ENCODE measurements at places on chromosomes 16 and 17. TPM values are rescaled to one million over a fixed set of nuclear protein-coding genes. Genes with fewer than 3 reads are reported as not detected.

Gene TSNAXIP1
- total RNA-seq: 0.49 TPM

Gene RCVRN
- under 0.01 TPM for total RNA-seq

Gene SEC14L5
- 0.32 TPM for total RNA-seq

Gene SCGB1C2
- total RNA-seq: not detected

Gene NEUROD2
- total RNA-seq: not detected

Gene SALL1
- total RNA-seq: 0.81 TPM

Gene NPIPB9
- 2.7 TPM for total RNA-seq

Gene TEX14
- total RNA-seq: under 0.01 TPM

Gene ABCC3
- total RNA-seq: 24.8 TPM

Gene RABEP2
- total RNA-seq: 28.1 TPM

Gene MEOX1
- total RNA-seq: not detected

Gene TMEM88
- 0.24 TPM for total RNA-seq

Gene RSKR
- total RNA-seq: 2.1 TPM

Gene MGAT5B
- 2.6 TPM for total RNA-seq

Data from hair follicle dermal papilla cell (primary cell).